ENCODE measurements at places on chromosomes 13 and 19. TPM values are rescaled to one million over a fixed set of nuclear protein-coding genes. Genes with fewer than 3 reads are reported as not detected.

The PROZ gene
- not detected for total RNA-seq

The NXNL1 gene
- not detected for total RNA-seq

The GJA3 gene
- total RNA-seq = 0.44 TPM

The APLP1 gene
- total RNA-seq = 6.7 TPM

The ZNF431 gene
- total RNA-seq = 3.3 TPM

The URAD gene
- total RNA-seq = not detected

The ARHGAP33 gene
- 11.7 TPM for total RNA-seq

The A1BG gene
- total RNA-seq = 16.0 TPM

The RFPL4A gene
- total RNA-seq = not detected

The IGFLR1 gene
- 0.62 TPM for total RNA-seq

The CNN1 gene
- 37.0 TPM for total RNA-seq

The CEACAM8 gene
- not detected for total RNA-seq

The RAX2 gene
- total RNA-seq = not detected

The KRI1 gene
- total RNA-seq = 10.5 TPM

The ADGRE3 gene
- total RNA-seq = under 0.01 TPM

The KLK8 gene
- total RNA-seq = not detected

The ZNF460 gene
- 56.3 TPM for total RNA-seq

The C19orf44 gene
- 4.0 TPM for total RNA-seq

The SPPL2B gene
- 38.5 TPM for total RNA-seq

The SIGLEC5 gene
- not detected for total RNA-seq

The TPTE2 gene
- total RNA-seq = not detected

The GPC6 gene
- total RNA-seq = 24.1 TPM

The GFY gene
- total RNA-seq = 0.11 TPM

The ADAMTSL5 gene
- 3.1 TPM for total RNA-seq

The LGALS4 gene
- not detected for total RNA-seq

The ZNF253 gene
- 1.9 TPM for total RNA-seq

The ZNF541 gene
- total RNA-seq = 0.12 TPM

The SIGLEC10 gene
- not detected for total RNA-seq

The ZNF491 gene
- 3.4 TPM for total RNA-seq

The TMPRSS9 gene
- not detected for total RNA-seq
